Fibroblast of mammary gland (primary cell): ENCODE measurements at places on chromosomes 7 and 10.

- peak; percentile 71 for DNase-seq
These were observed 53.3 kb downstream of the DNAJB6 start for GRCh38 chr7:157389951-157390730.

GRCh38 chr10:116742367-116743265 lies at the start of gene HSPA12A:
Gene HSPA12A, minus strand, starts transcription at chr10:116742566. Its CDS starts 97 bp downstream, at chr10:116742469.
- DNase-seq: peak; percentile 80

DNA sequence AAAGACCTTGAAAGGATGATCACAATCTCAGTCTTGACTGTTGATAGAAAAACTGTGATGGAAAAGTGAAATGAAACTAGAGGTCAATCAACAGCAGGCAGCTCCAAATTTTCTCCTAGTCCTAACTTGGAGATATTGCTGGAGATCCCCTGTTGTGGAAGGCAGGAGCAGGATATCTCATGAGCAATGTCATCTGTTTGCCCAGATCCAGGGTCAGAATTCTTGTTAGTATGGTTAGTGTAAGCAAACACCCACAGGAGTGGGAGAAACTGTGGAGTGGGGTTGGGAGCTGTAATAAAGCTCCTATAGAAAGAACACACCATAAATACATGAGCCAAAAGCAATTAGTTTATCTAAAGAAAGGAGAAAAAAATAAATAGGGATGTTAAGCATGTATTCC lies 169.0 kb downstream of the AKR1D1 start:
- DNase-seq: no peak

- DNase-seq: peak; percentile 98
These were observed 85.9 kb downstream of the CD36 start for GRCh38 chr7:80724249-80724871.

- DNase-seq: no peak
These were observed 35.4 kb downstream of the TLL2 start for GRCh38 chr10:96478355-96478754.
